ENCODE measurements at places on chromosomes 6 and 20.
A peak's percentile ranks its signal among the peaks of the same experiment; 100 is the strongest.

DNA sequence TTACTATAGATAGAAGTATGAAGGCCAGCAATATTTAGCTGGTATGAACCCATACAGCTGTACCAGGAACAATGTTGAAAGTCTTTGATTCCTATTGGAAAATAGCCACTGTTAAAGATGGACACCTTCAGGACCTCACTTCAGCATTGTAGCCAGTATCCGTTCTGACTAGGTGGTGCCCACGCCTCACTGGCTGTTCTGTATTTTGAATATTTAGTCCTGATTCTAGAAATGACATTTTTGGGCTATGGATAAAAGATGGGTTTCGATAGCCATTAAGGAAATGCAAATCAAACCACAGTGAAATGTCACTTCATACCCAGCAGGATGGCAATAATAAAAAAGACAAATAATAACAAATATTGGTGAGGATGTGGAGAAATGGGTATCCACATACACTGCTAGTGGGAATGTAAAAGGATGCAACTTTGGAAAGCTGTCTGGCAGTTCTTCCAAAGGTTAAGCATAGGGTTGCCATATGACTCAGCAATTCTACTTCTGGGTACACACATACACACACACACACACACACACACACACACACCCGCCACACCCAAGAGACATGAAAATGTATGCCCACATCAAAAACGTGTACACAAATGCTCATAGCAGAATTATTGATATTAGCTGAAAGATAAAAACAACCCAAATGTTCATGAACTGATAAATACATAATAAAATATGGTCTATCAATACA is 56.8 kb downstream of the UTRN start:
- DNase-seq: no peak

DNA sequence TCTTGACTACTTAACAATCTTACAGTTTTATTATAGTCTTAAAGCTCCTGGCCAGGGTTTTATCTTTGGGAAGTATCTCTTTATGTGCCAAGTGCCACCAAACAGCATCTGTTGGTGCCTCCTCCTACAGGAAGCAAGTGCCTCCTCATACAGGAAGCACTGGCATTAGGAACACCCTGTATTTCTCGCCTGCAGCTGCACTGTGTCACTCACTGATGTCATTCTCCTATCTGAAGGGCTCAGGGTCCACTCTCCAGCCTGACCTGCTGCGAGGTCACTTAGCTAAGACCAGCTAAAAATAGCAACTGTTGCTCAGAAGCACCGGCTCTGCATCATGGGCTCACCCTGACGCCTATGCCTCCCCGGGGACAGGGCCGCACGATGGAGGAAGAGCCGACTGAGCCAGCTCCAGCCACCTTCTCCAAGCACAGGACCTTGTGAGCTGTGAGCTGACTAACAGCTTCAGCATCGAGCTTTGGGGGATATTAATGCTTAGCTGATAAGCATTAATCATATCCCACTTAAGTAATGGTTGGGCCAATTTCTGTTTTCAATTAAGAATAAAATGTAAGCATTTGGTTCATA is 66.3 kb upstream of the CD93 start:
- no peak for DNase-seq

DNA sequence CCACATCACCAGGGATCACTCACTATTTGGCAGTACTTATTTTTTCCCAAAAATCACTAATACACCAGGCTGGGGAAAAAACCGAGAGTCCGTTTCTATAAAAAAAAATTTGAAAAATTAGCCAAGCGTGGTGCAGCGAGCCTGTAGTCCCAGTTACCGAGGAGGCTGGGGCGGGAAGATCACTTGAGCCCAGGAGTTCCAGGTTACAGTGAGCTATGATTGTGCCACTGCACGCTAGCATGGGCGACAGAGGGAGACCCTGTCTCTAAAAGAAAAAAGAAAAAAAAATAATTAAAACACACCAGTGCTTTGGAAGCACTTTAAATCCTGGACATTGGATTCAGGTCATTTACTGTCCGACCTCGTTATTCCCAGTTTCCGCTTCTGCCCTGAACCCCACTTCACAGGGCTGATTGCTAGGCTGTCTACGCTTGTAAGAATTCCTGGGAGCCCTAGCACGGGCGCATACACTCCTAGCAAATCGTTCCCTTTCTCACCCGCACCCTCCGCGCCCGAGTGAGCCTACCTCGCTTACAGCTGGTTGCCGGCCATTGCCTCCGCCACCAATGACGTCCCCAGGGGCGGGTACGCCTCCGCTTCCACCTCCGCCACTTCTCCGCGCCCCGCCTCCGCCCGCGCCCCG is at the start of gene TPMT:
Gene TPMT, minus strand, starts transcription at position 571 of the 643 bp plus-strand sequence. CDS start 5,950 bp downstream, outside the sequence.
- peak; percentile 16 for DNase-seq

- DNase-seq: no peak
Observed at GRCh38 chr6:44805238-44805846, 417.8 kb downstream of the CDC5L start.

- no peak for DNase-seq
Observed at GRCh38 chr6:118295336-118295735, 252.8 kb upstream of the PLN start.

GRCh38 chr20:36599912-36600345 is 5.7 kb upstream of the RAB5IF start:
- DNase-seq: no peak

DNA sequence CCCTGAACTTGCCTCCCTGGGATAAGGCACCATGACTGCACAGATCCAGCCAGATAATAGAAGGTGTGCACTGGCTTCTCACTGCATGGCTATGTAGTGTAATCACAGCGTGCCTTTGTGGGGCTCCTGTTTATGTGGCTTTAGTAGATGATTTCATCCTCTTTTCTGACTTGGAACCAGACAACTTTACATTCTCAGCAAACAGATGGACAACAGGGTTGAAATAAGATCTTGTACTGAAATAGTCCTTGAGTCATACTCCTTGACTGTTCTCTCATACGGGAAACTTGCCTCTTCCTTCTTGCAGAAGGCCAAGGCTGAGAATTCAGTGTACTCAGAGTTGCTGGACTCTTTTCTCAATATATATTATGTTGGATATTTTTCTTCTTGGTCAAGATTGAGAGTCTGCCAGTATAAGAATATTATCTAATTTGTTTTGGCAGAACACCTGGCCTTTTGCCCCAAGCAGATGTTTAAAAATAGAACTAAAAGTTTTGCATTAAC is 25.0 kb upstream of the RNF144B start:
- DNase-seq: no peak

- DNase-seq: no peak
Observed at GRCh38 chr20:53260168-53260567, 288.0 kb downstream of the TSHZ2 start.

- peak; percentile 57 for DNase-seq
Observed at GRCh38 chr6:15421945-15422733, 176.3 kb downstream of the JARID2 start.

DNA sequence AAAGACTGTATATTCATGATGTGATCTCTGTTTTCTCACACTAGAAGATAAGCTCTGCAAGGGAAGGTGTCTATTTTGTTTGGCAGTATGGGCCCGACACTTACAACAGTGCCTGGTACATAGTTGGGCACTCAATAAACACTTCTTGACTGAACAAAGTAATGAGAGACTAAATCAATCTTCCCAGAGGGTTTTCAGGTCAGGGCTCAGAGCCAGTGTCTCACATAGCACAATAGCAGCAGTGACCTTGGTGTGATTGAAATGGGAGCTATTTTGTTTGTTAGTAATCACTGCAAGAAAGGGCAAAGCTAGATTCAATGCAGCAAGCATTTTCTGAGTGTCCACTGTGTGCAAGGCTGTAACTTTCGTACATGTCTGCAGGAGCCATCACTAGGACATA is 26.4 kb upstream of the GCM1 start:
- no peak for DNase-seq

DNA sequence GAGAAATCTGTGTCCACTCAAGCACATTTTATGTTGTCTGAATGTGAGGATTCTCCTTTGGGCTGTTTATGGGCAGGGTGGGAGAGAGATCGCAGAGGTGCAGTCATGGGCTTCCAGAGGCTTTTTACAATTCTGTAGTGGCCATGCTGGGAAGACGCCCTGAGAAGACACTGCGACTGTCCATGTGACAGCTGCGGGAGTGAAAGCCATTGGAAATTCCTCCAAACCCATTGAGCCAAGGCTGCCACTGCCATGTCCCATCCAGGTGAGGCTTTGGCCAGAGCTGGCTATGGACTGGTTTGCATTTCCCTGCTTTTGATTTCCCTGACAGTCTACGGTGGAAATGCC is 216.9 kb upstream of the ECI2 start:
- no peak for DNase-seq

Data from right renal pelvis (tissue), 4 donors.